Uterus (tissue), 4 donors: ENCODE measurements at places on chromosomes 3 and 15. TPM values are rescaled to one million over a fixed set of nuclear protein-coding genes. Genes with fewer than 3 reads are reported as not detected.

CELF6 gene
- 4.4 TPM for total RNA-seq

PARP14 gene
- total RNA-seq: 54.1 TPM

GRCh38 chr15:98755781-98756180 lies 107.4 kb downstream of the IGF1R start:
- DNase-seq: no peak

DNA sequence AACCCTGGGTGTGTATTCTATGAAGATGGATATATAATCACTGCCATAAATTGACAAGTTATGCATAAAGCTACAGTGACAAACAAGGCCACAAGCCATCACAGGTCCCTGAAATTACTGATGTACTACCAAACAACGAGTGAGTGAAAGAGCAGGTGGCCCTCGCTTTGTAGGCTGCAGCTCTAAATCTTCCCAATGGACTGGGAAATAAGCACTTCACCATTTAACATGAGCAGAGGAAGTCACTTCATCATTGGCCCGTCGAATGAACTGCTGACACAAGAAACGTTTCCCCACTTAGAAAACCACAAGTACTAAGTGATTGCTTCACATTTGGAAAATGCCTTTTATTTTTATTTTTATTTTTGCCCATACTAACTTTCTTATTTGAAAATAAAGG lies 218.0 kb downstream of the ZNF385D start:
- DNase-seq: no peak

DNA sequence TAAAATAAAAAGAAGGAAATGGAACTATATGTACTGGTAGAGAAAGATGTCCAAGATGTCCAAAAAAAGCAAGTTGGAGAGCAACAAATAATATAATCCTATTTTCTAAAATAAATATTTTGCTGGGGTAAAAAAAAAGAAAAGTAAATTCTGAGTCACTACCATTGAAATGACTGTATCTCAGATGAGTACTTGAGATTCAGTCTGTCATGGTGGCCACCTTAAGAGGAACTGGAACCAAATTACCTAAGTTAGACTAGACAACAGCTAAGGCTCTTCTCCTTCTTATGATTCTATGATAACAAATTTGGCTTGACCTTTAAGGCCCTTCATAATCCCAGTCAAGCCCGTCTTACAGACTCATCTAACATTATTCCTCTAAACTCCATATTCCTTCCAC lies 270.6 kb upstream of the HES1 start:
- no peak for DNase-seq

GRCh38 chr3:170500995-170501394 lies 82.3 kb downstream of the CLDN11 start:
- no peak for DNase-seq

EIF4E3 gene
- 31.2 TPM for total RNA-seq

DNA sequence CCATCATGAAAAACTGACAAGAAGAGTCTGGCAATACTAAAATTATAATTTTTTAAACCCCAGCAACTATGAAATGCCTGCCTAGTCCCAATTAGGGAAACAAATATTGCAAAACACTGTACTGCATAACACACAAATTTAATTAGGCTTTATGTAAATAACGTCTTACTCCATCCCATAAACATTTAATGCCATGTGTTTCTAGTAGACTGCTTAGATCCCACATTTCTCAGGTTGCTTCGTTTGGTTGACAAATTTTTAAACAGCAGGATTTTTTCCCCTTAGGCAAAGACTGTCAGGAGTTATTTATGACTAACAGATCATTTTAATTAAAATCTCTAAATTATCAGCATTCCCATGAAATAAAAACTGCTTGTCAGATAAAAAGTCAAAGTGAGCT lies 29.9 kb downstream of the EIF2AK4 start:
- no peak for DNase-seq

CNTN6 gene
- total RNA-seq: not detected

GRCh38 chr3:190642016-190642415 lies 128.1 kb downstream of the IL1RAP start:
- DNase-seq: no peak

TLR9 gene
- 0.14 TPM for total RNA-seq

DNA sequence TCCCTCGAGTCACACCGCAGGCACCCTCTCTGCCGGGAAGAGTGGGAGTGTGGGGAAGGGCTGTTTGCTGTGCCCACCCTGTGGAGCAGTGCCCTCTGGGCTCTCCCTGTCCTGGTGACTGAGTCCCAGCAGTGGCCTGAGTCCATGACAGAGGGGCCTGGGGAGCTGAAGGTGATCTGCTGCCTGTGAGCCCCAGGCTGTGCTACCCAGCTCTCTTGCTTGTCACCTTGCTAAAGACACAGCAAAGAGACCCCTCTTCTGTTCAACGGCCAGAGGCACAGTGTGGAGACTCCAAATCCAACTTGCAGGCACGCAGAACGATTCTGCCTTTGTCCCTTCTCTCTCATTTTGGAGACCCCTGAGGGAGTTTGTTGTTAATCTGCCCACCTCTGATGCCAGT lies 232.6 kb downstream of the OPA1 start:
- DNase-seq: no peak

GRCh38 chr3:130377960-130378676 lies 32.6 kb downstream of the COL6A5 start:
- DNase-seq: no peak

DNA sequence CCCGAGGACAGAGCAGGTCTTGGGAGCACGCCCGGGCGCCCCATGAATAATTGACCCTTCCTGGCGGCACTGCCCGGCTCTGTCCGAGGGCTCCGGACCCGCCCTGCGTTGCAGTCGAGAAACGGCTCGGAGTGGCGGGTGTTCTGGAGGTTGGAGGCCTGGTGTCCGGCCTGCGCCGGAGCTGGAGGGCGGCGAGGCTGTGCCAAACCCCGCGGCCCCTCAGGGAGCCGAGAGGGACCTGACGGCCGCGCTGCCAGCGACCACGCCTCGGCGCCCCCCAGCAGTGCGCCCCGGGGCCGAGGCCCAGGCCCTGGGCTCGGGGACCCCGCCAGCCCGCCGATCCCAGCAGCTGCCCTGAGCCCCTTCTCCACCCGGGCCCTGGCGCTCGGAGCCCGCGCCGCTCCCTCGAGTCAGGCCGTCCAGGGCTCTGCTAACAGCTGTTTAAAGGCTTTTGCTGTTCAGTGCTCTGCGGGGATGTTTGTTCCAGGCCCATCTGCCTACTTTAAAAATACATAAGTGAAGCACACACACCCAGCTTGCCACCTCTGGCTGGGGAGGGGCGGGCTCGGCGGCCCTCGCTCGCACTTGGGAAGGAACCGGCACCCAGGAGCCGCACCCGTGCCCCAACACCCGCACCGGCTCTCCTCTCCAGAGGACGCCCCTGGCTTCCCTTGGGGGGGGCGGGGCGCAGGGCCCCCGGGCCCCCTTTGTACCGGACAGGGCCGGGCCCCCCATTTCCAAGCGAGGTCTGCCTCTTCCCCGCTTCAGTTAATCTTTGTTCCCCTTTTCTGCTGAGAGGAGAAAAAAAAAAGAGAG lies 730 bp upstream of the ZNF710 start:
- DNase-seq: peak; percentile 38

DNA sequence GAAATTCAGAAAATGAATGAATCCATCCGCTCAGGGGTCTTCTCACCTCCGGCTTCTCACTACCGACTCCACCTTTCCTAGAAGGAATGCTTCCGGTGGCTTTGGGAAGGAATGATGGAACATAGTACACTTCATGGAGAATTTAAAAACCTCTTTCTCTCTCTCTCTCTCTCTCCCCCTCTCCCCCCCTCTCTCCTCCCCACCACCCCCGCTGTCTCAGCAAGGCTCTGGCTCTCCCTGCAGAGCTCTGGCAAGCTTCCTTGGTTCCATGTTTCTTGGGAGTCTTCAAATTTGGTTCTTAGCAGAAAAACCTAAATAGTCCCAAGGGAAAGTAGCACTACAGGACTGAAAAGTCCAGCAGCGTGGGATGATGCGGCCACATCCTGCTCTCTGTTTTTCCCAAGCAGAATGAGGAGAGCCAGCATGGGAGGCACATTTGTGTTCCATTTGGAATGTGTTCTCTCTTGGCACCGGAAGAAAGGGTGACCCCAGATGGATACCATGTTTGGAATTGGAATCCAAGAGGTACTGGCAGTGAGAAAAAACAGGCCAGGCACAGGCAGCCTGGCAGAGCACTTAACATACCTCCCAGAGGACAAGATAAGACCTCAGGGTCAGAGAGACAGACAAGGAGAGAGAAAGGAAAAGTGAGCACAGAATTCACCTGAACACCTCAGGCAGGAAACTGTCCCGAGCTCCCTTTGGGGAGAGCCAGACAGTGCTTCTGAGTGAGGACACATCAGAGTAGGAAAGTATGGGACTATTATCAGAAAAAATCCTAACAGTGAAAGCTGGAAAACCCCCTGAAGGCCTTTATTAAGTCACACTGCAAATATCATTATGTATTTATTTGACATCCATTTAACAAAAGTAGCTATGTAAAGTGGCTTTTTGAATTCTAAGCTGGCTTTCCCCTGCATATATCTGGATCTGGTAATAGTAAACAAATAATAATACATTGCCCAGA lies at the start of gene POPDC2:
POPDC2 (minus strand) TSS at position 116 of the 967 bp plus-strand sequence. CDS start 166 bp downstream, outside the sequence.
- DNase-seq: no peak

DNA sequence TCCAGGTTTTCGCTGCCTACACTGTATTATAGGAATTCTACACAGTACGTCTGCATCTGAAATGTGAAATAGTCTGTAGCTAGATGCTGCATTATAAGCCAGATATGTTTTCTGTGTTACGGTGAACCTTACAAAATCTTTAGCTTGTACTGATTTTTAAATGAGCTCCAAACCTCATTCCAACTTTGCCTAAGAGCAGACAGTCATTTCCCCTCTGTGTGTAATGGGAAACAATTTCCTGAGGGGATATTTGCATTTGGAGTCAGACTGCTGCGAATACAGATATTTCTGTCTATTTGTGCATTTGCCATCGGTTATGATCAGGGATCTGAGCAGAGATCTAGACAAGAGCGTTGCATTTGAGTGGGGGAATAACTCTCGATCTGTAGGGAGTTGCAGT lies 37.5 kb downstream of the ARNT2 start:
- DNase-seq: no peak

GRCh38 chr15:31328428-31328968 lies 1.9 kb downstream of the KLF13 start:
- DNase-seq: no peak

STRA6 gene
- total RNA-seq: 62.6 TPM

- DNase-seq: peak; percentile 23
These were observed 167.2 kb downstream of the MAGI1 start for GRCh38 chr3:65871305-65872141.

DNA sequence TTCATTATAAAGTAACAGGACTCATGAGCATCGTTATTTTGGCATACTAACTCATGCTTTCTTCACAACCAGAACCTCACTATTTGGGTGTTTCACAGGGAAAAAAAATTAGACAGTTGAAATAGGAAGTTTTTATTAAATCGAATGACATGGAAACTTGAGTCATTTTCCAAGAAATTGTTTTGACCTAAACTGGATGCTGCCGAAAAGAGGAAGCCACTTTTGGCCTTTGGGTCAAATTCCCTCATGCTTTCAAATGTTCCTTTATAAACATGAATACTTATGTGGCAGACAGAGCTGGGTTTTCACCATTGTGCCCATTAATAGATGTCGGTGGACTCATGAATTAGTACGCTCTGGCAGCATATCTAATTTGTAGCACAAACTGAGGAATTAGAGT lies 224.9 kb downstream of the MCTP2 start:
- DNase-seq: no peak

DNA sequence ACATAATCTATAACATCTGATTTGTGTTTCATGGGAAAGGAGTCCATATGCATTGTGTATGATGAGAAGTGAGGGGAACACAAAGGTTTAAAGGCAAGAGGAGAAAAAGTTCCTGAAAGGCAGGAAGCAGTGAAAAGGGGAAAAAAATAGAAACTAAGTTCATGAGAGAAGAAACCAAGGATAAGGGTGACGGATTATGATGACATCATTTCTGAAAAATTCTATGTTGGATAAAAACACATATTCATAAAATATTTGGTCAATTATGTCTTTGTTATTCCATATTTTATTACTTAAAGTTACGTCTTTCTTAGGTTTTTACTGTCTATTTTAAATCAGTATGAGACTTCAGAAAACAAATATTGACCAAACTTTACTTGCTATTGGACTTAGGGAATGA lies 48.6 kb upstream of the CP start:
- DNase-seq: no peak
